NCI-H146 (cell line): ENCODE measurements at places on chromosomes 16 and 17.
A peak's percentile ranks its signal among the peaks of the same experiment; 100 is the strongest.

- no peak for DNase-seq
These were observed 188.7 kb upstream of the TNRC6C start for GRCh38 chr17:77769762-77770161.

- DNase-seq: no peak
These were observed 163.9 kb downstream of the ZFHX3 start for GRCh38 chr16:72884037-72884436.

- DNase-seq: peak; percentile 19
These were observed 20.8 kb upstream of the ZFHX3 start for GRCh38 chr16:73068541-73069401.

GRCh38 chr16:57994778-57995177 is 5.7 kb downstream of the ZNF319 start:
- no peak for DNase-seq

GRCh38 chr16:48734220-48734619 is 124.2 kb upstream of the N4BP1 start:
- DNase-seq: no peak

DNA sequence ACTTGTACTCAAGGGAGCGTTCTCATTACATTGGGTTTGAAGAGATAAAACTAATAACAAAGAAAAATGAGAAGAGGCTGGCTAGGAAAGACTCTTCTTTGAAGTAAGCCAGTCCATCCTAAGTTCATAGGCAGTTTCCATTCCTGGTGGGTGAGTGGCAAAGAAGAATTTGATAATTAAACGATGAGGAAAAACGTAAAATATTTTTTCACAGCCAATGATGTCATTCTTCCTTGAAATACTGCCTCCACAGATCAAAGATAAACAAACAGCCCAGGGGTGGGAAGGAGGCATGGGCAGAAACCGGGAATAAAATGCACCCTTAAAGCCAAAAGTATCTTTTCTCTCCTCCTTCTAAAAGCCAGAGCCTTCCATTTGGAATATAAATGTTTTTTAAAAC is 346.6 kb downstream of the PMP22 start:
- DNase-seq: no peak

GRCh38 chr17:37365589-37365988 is 10.2 kb upstream of the C17orf78 start:
- no peak for DNase-seq

DNA sequence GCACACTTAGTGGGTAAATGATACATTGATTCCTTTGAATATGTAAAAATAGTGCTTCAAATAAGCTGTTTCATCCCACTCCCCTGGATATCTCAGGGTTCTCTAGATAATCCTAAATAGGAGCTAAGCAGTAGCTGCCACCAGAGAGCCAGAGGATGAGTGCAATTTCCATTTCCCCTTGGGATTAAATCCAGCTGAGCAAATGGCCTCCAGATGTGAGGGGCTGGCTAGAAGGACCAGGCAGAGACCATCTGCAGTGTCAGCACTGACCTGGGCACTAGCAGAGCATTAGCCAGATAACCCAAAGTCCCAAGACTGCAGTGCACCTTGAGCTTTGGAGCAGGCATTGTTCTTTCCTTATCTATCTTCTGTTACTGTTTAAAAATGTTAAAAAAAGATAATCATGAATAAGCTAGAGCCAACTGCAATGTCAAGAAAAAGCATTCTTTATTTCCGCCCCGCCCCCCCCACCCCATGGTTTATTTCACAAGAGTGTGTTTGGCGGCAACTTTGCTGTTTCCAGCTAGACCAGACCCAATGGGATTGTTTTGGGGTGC is 19.5 kb downstream of the GPR179 start:
- DNase-seq: no peak

DNA sequence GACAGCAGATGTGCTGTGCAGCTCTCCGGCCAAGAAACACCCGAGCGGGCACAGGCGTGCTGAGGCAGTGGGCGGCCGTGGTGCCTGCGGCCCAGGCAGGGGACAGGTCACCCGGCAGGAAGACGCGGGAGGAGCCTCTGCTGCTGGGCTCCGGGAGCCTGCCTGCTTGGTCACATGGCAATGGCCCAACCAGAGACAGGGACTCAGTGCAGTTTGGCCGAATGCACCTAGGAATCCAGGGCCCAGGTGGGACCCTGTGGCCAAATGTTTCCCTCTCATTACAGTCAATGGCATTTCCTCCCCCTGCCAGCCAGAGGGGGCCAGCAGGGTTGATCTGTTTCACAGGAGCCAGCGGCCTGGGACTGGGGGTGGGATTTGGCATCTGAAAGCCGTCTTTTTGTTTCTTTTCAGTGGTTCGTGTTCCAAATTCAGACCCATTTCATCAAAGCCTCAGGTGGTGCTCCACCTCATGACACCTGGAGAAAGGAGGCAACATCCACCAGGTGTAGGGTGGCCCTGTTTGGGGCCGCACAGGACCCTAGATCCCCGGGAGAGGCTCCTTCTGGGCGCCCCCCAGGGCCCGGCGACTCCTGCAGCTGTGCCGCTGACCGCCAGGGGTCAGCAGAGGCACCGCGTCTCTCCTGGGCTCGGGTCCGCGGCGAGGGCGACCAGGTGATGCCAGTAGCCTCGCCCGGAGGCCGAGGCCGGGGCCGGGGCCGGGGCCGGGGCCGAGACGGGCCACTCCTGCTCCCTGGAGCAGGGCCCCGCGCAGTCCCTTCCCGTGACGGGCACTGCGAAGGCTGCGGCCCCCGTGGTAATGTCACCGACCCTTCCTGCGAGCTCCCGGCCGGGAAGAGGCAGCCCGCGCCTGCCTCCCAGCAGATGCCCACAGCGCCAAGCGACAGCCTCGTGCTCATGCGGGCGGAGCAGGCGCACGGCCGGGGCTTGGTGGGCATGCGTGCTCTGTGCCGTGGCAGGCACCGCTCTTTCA is 118.5 kb downstream of the C16orf78 start:
- peak; percentile 23 for DNase-seq

DNA sequence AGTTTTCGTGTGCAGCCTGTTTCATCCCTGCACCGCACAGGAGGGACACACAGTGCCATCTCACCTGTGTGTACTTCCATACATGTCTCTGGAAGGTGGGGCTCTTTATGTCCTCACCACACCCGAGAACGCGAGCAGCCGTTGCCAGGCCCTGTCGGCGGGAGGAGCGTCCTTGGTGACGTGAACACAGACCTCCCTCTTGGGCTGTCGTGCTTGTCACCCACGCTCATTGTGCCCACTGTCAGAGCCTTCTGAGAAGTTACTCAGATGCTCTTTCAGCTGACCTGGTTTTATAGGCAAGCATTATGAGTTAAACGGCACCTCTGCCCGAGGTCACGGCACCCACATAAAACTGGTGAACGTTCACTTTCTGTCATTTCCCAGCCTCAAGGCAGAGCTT is 40.2 kb downstream of the ZNF750 start:
- DNase-seq: no peak

GRCh38 chr16:2473446-2473926 is 1.4 kb upstream of the TBC1D24 start:
- peak; percentile 69 for DNase-seq

GRCh38 chr16:22235839-22236745 is 30.0 kb downstream of the EEF2K start:
- no peak for DNase-seq

DNA sequence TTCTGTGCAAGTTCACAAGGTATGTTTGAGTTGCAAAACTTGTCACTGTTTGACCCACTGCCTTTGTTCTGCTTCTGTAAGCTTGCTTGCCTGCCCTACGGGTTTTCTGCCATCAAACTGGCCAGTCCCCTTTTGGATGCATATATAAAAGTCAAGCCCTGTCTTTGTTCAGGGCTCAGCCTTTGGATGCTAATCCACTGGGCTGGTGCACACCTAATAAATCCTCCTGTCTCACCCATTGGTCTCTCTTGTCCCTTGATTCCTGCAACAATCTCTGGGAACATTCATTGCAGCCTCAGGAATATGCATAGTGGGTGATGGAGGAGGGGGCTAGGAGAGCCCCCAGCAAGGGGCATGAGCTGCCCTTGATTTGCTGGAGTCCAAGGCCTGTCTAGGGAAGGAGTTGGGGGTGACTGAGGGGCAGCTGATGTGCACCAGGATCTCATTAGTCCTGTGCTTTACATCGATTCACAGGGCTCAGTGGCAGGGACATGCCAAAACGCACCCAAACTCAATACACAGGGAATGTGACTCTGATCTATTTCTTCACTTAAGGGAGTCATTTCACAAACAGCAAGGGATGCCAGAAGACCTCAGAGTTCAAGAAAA is 225.4 kb upstream of the NLRP1 start:
- no peak for DNase-seq

DNA sequence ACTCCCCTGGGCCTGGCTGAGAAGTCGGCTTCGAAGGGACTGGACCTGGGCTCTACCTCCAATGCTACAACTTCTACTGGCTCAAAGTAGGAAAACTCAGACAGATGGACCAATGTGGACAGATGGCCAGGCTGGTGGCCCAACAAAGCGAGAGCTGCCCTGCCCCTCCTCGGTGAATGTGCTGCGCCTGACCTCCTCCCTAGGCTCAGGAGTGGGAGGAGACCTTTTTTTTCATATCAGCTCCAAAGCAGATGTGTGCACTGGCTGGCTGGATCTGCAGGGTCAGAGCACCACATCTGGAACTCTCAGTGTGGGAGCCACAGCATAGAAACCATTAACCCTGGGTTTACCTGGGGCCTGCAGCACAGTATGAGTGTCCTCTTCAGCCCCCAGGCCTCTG is 20.8 kb downstream of the ATP6V0D1 start:
- DNase-seq: no peak

DNA sequence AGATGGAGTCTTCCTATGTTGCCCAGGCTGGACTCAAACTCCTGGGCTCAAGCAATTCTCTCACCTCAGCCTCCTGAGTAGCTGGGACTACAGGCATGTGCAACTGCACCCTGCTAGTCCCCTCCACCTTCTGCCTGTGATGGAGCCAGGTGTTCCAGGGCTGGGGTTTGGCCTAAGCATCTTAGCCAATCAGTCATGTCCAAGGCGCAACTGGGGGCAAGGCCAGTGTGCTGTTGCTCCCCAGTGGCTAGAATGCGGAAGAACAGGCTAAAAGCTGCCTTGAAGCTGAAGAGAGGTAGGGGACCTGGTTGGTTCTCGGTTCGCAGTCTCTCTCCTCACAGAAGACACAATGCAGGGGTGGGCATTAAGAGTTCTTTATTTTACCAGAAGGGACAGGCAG is 18.6 kb downstream of the FLOT2 start:
- peak; percentile 47 for DNase-seq

GRCh38 chr16:27795992-27796614 is 246.2 kb downstream of the KATNIP start:
- DNase-seq: peak; percentile 9

DNA sequence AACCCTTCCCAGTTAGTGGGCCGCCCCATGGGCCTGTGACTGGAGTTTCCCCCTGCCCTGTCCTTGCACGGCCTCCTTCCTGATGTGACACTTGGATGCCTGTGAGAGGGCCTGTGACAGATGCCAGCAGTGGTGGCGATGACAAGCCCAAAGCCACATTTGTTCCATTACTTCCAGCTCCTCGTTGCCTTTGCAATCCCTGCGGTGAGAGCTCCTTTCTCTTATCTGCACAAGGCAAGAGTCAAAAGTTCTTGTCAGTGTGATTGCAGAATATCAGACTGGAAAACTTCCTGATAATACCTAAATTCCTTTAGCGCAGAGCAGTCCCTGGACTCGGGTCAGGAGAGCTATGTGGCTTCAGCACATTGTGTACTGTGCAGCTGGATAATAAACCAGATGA is 54.4 kb upstream of the ARHGAP44 start:
- DNase-seq: no peak

GRCh38 chr16:29985271-29985811 is 10.1 kb downstream of the HIRIP3 start:
- DNase-seq: no peak

- DNase-seq: no peak
These were observed 604.7 kb upstream of the SALL1 start for GRCh38 chr16:51755577-51756355.

DNA sequence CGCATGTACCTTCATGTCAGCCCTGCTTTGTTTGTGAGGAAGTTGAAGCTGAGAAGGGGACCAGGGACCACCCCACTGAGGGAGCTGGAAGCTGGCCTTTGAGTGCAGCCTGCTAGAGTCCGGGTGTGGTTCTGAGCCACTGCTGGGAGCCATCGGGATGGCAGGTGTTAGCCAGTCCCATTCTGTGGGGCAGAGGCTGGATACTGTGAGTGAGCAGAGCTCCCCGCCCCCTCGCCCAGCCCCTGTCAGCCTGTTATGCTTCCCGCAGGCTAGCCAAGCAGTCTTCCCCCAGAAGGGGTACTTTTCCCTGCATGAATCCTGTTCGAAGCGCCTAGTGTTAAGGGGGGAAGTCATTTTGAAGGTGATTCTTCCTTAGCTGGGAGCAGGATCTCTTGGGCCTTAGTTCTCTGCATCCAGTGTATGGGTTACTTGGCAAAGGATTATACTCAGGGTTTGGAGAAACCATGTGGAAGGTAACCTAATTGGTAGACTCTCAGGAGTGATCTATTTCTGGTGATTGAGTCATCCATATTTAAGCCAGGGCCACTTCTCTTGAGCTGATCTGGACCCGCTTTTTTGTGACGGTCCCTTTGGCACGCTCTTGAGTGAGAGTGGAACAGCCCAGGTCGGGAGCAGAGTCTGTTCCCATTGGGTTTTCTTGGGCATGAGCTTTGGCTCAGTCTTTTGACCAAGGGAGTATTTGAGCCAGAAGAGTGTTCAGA is 23.8 kb downstream of the AKAP1 start:
- DNase-seq: no peak

GRCh38 chr16:63653044-63653839 is 1468.6 kb downstream of the CDH11 start:
- peak; percentile 81 for DNase-seq

- DNase-seq: no peak
These were observed 16.6 kb upstream of the CES1 start for GRCh38 chr16:55849536-55849935.

GRCh38 chr16:55000595-55000994 is 69.9 kb downstream of the IRX5 start:
- no peak for DNase-seq

- DNase-seq: peak; percentile 21
These were observed 114.0 kb downstream of the C16orf95 start for GRCh38 chr16:87203060-87203656.
